Right cardiac atrium (tissue), 5 donors: ENCODE measurements at places on chromosomes 12 and 14. TPM values are rescaled to one million over a fixed set of nuclear protein-coding genes. Genes with fewer than 3 reads are reported as not detected.

- no peak for DNase-seq
Measured at GRCh38 chr14:75566321-75566720, 12.1 kb upstream of the FLVCR2 start.

DNA sequence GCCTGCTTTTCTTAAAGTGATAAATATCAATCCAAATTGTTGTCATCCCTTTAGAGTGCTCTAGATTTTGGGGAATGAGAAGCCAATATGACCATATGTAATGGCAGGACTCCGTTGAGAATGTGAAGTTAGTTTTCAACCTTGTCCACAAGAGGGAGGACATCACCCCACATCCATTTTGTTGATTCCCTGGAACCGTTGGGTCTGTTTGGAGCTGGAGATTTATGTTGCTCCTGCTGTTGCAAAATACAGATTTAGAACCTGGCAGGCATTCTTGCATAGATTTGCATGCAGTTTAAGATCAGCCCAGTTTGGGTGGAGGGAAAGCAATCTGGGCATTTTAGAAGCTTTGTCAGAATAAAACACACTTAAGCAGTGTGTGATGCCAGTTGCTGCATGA is 620.1 kb downstream of the NRXN3 start:
- DNase-seq: no peak

DNA sequence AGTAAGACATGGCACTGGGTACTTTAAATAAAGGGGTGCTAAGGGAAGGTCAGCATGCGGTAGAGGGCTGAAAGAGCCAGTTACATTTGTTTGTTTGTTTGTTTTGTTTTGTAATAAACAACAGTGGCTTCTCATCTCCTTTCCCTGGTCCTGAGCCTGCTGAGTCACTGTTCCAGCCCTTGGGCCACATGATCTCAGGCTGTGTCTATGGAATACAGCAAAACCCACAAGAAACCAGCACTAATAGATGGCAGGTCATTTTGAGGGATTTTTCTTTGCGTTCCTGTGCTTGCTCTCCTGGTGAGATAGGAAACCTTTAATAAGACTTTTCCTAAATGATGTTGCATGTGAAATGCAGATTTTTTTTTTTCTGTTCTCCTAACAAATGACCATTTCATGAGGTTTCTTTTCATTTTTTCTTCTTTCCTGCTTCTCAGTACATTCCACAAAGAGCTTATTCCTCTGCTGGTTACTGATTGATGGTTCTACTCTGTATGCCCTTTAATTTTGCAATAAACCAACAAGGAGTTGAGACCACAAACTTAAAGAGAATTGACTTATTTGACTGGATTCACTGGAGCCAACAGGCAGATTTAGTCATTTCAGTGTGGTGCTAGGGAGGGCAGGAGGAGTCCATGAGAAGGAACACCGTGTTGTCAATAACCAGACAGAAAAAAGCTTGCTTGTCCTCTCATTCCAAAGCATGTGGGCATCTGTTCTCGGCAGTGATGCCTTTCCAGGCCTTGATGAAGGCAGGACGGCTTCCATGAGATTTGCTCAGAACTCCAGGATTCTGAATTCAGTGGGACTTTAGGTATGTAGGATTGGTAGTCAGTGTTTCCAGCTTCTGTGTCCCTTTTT is 459.2 kb downstream of the RAD51B start:
- no peak for DNase-seq

- DNase-seq: no peak
Measured at GRCh38 chr12:121038861-121039668, at the start of gene OASL. TSS of gene OASL (minus strand) at chr12:121039246. CDS start at chr12:121038971, 275 bp downstream.

DNA sequence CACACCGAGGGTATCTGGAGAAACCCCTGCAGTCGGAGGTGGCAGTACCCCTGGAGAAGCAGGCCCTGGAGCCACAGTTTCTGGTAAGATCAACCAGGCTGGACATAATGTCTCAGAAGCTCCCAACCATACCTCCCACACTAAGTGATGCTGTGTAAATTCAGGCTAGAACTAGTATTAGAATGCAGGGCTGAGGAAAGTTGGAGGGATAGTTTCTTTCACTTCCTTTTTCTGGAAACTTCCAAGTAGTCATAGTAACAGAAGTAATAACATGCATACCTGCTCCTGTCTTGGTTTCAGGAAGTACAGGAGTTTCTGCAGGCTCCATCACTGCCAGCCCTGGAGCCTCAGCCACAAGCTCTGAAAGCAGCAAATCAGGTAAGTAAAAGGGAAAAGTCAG is 228.1 kb upstream of the CNTN1 start:
- DNase-seq: no peak

GRCh38 chr12:10293151-10293550 is 14.5 kb upstream of the KLRD1 start:
- DNase-seq: no peak

- no peak for DNase-seq
Measured at GRCh38 chr12:89787763-89788162, 79.1 kb upstream of the ATP2B1 start.

GRCh38 chr12:43057566-43057965 is 468.0 kb upstream of the PRICKLE1 start:
- no peak for DNase-seq

- no peak for DNase-seq
Measured at GRCh38 chr12:107415834-107416233, 269.8 kb upstream of the PWP1 start.

GRCh38 chr12:27340971-27341370 is 8.3 kb downstream of the BMAL2 start:
- DNase-seq: no peak

Gene DDX23
- polyA plus RNA-seq: 21.3 TPM

Gene PLBD1
- 12.7 TPM for polyA plus RNA-seq

Gene ADAM20
- polyA plus RNA-seq: 0.16 TPM

Gene CLEC4C
- polyA plus RNA-seq: not detected

Gene PAX9
- polyA plus RNA-seq: not detected

Gene KIF21A
- 26.1 TPM for polyA plus RNA-seq
